Stimulated activated CD8-positive, alpha-beta memory T cell treated with anti-CD3 and anti-CD28 coated beads, Interleukin-7, amount 100 ng/mL, for 1 hour (primary cell): ENCODE measurements at places on chromosomes 11 and 22.

GRCh38 chr11:110425751-110426545 lies 3.8 kb upstream of the FDX1 start:
- no peak for DNase-seq

DNA sequence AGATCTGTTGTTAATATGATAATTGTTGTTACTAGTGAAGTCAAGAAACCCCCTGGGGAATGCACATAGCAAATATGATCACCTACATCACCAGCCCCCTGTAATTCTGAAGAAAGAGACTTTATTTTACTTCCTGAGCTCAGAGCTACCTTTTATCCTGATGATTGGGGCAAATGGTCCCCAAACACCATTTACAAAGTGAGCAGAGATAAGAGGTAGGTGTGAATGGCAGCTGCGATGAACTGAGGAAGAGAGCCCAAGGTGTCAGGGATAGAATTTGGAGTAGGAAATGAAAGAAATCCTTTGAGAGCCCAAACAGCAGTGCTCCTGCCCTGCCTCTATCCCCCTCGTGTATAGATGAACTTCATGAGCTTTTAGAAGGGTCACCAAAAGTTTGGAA lies 69.1 kb downstream of the TENM4 start:
- no peak for DNase-seq

DNA sequence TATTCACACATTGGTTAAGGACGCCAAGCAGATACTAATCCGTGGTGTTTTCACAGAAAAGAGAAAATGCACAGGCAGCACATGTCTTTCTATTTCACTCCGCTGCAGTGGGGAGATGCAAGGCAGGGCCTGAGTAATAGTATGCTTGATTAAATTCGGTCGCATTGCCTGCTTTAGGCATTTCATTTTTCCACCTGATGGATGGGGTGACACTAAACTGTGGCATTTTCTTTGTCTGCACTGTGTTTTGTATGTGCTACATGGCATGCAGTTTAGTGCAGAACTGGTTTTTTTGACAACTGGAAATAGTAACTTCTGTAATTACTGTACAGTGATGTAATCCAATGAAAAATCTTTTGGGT lies 94.9 kb downstream of the SLC17A6 start:
- no peak for DNase-seq

DNA sequence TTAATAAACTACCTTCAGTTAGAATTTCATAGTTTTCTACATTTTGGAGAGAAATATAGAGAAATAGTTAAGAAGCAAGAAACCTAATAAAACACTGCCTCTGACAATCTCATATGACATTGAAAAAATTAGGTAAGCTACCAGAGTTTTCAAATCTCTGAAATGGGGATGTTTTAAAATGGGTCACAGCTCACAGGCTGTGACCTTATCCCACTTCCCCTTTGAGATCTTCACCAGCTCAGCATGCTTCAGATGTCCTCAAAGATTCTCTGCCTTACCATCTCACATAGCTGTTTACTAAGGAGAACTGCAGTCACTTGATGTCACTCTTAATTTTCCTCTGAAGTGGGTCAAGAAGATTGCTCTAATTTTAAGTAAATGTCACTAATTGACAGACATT lies 717.8 kb downstream of the JRKL start:
- DNase-seq, result no peak

GRCh38 chr11:67539550-67539949 lies 16.3 kb upstream of the CABP2 start:
- no peak for DNase-seq

GRCh38 chr22:26445577-26446275 lies 16.7 kb downstream of the ASPHD2 start:
- DNase-seq, result no peak

DNA sequence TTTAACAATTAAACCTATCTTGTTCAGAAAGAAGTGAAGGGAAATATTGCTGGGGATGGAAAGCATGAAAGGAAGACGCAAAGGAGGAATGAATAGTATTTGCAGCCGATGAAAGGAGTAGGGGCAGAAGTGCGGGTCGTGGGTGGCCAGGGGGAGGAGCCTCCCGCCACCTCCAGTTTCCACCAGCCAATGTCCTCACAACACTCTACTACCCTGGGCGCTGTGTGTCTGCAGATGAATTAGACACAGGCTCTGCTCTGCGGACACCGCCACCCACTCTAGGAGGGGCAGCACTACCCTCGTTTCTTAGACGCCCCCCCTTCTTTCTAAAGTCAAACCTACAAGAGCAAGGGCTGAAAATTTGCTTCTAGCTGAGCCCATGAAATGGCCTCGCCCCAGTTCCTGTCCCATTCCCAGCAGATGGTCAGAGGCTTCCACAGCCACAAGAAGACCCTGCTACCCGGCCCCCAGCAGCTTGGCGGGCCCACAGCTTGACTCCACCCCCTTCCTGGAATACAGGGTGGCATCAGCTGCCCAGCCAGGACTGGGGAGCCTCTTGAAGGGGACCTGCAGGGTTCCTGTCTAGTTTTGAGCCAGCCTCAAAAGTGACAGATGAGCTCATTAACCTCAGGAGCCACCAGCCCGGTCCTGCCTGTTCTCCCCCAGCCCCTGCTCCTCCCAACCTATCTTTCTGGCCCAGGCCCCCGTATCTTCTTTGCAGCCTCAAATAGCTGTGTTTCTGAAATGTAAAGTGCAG lies 268.1 kb downstream of the BUD13 start:
- no peak for DNase-seq

- no peak for DNase-seq
Measured at GRCh38 chr11:113470233-113470632, 5.0 kb downstream of the DRD2 start.

DNA sequence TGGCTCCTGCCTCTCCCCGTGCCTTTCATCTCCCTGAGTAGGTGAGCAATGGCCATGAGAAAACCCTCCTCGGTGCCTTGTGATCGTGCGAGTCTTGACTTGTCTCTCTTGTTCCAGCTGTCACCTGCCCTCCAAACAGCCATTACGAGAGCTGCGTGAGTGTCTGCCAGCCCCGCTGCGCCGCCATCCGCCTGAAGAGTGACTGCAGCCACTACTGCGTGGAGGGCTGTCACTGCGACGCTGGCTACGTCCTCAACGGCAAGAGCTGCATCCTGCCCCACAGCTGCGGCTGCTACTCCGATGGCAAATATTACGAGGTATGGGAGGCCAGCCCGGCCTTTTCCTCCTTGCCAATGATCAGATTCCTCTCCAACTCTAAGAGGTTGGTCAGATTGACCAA lies 51.7 kb downstream of the TECTA start:
- no peak for DNase-seq

- DNase-seq, result no peak
Measured at GRCh38 chr22:46421267-46421666, 85.8 kb downstream of the TRMU start.

DNA sequence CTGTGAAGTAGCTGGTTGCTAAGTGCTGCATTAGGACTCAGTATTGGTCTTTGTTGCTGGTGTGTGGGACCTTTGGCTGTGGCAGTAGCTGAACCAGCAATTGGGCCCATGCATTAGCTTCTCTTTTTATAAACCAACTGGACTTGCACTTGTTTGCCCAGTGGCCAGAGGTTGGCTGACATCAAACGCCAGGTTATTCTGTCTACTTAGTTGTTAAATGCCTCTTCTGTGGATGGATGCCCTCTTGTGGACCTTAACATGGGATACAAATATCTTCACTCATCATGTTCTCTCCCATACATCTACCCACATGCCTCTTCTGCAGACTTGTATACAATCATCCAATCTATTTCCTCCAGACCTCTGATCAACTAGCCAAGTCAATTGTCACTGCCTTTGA lies 26.4 kb upstream of the ARHGAP20 start:
- no peak for DNase-seq

GRCh38 chr11:111001986-111002611 lies 243.4 kb upstream of the POU2AF2 start:
- no peak for DNase-seq

DNA sequence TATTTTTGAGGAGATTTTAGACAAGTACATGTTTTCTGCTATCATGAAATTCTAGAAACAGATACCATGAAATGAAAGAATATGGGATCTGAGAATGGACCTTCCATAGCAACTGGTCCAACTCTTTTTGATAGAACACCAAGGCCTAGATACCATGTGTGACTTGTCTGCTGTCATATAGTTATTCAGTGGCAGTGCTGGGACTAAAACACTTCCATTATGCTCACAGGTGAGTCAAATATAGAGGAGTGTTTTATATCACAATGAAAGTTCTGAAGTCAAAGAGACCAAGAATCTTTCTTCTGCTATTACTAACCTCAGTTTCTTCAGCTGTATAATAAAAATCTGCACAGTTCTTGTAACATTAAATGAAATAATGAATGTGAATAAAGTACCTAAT lies 276.9 kb downstream of the DCDC1 start:
- no peak for DNase-seq

DNA sequence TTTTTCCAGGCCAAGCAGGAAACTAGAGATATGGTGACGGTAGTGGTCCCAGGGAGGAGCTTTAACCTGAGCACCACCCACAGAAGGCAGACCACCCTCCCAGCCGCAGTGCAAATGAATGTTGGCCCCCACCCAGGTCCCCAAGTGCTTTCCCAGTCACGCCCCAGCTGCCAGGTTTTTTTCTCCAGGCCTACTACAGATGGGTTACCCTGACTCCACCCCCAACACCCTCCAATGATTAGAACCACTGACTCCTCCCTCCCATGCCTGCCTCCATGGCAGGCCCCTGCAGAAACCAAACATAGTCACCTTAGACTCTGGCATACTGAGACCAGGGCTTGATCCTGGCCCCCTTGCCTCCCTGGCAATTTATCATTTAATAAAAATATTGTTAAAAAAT lies 58.7 kb upstream of the CHST1 start:
- DNase-seq, result no peak

GRCh38 chr11:43802509-43802908 lies 78.1 kb upstream of the ALKBH3 start:
- no peak for DNase-seq

- no peak for DNase-seq
Measured at GRCh38 chr11:103619938-103620337, 416.5 kb upstream of the DDI1 start.

DNA sequence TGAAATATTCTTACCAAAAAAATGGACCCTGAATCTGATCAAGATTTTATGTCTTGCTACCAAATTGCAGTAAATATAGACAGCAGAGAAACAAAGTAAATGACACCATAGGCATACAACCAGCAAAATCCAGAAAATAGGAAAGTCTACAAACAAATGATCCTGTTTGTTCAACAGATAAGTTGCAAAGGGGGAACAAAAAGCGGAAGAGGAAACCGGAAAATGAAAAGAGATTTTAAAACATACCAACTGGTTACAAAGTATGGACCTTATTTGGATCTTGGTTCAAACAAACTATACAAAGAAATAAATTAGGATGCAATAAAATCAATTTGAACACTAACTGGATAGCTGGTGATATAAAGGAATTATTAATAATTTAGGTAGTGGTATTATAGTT lies 92.0 kb downstream of the TMPRSS5 start:
- no peak for DNase-seq

DNA sequence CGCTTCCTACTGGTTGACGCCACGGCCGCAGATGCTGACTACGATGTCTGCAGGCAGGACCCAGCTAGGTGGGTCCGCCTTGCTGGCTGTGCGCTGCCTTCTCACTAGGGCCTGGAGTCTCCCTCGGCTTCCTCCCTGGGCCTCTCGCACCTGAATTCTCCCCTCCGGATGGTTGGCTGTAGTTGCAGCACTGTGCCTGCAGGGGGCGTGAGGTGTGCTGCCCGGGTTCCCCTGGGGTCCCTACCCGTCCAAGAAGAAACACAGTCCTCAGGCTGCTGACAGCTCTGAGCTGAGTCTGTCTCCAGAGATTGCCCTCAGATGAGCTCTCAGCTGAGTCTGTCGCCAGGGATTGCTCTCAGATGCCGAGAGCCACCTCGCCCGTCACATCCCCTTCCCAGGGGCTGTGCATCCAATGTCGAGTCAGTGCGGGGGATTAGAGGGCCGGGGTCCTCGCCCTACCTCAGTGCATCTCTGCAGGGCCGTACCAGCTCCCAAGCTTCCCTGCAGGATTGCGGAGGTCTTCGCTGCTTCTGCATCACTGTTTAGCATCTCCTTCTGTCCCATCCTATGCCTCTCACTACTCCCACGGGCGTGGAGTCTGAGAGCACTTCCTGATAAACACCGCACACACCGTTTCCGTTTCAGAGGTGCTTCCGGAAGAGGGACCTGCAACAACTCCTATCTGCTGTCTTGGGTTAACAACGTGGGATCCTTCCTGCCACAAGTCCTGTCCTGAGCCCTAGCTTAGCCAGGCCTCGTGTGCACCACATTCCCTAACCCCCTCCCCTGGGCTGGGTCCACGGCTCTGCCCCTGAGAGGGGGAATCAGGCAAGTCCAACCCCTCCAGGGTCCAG lies 196.9 kb downstream of the CSNK2A3 start:
- no peak for DNase-seq

- DNase-seq, result no peak
Measured at GRCh38 chr22:20584872-20585638, 77.6 kb downstream of the MED15 start.

GRCh38 chr22:42270176-42270509 lies 310 bp downstream of the TCF20 start:
- DNase-seq, result no peak

DNA sequence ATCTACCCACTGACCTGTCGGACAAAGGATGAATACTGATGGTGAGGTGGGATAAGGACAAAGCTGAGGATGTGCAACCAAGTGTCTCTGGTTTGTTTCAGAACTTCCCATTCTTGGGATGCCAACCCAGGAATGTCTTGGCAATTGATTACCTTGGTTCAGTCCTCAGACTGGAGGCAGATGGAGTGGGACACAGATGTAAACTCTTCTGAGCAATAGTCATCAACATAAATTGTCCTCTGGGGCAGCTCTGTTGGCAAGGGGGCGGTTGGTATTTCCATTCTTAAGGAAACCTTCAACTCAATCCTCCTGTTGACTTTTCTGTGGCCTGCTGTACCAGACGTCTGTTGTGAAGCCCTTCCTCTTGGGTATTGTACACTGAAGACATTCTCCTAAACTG lies 6.8 kb downstream of the ABTB2 start:
- no peak for DNase-seq

DNA sequence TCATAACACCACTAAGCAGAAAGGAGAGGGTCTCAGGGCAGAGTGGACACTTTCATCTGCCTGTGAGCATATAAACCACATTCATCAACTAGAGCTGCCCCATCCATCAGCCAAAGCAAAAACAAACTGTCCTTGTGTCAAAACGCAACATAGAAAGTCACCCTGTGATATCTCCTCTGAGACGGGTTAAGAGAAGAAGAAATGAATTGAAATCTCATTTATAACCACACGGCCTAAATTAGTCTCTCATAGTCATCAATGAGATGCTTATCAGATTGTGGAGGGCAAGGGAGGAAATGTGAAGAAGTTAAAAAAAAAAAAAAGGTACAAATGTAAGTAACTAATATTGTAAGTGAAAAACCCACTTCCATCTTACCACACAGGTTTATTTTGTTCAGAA lies 75.7 kb downstream of the SIK3 start:
- no peak for DNase-seq
